Stimulated activated CD4-positive, alpha-beta T cell treated with anti-CD3 and anti-CD28 coated beads, TNF-alpha, amount 100 ng/mL, for 4 hours (primary cell): ENCODE measurements at places on chromosomes 3 and 15.

DNA sequence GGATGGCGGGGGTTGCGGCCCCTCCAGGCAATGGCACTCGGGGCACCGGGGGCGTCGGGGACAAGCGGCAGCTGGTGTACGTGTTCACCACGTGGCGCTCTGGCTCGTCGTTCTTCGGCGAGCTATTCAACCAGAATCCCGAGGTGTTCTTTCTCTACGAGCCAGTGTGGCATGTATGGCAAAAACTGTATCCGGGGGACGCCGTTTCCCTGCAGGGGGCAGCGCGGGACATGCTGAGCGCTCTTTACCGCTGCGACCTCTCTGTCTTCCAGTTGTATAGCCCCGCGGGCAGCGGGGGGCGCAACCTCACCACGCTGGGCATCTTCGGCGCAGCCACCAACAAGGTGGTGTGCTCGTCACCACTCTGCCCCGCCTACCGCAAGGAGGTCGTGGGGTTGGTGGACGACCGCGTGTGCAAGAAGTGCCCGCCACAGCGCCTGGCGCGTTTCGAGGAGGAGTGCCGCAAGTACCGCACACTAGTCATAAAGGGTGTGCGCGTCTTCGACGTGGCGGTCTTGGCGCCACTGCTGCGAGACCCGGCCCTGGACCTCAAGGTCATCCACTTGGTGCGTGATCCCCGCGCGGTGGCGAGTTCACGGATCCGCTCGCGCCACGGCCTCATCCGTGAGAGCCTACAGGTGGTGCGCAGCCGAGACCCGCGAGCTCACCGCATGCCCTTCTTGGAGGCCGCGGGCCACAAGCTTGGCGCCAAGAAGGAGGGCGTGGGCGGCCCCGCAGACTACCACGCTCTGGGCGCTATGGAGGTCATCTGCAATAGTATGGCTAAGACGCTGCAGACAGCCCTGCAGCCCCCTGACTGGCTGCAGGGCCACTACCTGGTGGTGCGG, 1.9 kb downstream of the CHST2 start:
- peak; percentile 60 for DNase-seq

DNA sequence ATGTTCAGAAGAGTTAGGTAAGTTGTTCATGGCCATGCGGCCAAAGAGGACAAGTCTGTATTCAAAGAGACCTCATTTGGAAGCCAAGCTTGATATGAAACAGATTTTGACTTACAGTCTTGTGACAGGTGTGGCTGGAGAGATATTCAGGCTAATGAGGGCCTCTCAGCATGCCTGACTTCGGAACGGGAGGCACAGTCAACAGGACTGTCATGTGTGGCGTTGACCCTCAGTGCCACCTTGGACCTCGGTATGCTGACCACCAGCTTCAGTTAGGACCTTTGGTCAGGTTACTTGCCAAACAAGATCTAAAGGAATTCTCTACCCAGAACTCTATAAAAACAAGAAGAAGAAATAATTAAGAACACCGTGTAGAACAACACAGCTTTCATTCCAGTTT, 124.1 kb downstream of the CHST2 start:
- no peak for DNase-seq

DNA sequence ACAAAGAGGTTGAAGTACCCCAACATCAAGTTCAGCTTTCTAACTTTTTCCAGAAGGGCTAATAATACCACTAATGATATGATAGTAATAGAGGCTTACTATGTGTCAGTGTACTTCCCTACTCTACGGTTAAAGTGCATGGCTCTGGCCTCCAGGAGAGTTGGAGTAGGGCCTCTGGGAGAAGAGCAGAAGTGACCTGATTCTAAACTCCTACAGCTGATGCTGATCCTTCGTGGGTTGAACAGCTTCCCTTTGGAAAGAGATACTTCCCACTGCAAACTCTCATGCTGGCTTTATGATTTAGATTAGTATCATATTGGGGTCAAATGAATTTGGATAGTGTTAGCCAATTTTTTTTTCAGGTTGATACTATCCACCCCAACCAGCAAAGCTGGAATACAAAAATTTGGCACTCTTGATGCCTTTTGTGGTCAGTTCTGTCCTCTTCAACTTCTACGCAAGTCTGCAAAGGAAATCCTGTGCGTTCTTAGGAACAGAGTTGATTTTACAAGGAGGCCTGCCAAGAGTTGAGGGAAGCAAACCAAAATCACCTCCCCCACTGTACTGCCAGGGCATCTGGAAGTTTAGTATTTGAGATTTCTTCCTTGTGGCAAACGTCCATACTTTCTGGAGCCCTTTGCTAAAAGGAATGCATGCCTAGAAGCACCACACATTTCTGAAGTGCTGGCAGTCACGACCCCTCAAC, 17.8 kb downstream of the TMEM212 start:
- no peak for DNase-seq

- DNase-seq, result no peak
Observed at GRCh38 chr3:174955513-174956016, 96.4 kb downstream of the NAALADL2 start.

GRCh38 chr3:82087958-82088357, 326.5 kb upstream of the GBE1 start:
- DNase-seq, result no peak

DNA sequence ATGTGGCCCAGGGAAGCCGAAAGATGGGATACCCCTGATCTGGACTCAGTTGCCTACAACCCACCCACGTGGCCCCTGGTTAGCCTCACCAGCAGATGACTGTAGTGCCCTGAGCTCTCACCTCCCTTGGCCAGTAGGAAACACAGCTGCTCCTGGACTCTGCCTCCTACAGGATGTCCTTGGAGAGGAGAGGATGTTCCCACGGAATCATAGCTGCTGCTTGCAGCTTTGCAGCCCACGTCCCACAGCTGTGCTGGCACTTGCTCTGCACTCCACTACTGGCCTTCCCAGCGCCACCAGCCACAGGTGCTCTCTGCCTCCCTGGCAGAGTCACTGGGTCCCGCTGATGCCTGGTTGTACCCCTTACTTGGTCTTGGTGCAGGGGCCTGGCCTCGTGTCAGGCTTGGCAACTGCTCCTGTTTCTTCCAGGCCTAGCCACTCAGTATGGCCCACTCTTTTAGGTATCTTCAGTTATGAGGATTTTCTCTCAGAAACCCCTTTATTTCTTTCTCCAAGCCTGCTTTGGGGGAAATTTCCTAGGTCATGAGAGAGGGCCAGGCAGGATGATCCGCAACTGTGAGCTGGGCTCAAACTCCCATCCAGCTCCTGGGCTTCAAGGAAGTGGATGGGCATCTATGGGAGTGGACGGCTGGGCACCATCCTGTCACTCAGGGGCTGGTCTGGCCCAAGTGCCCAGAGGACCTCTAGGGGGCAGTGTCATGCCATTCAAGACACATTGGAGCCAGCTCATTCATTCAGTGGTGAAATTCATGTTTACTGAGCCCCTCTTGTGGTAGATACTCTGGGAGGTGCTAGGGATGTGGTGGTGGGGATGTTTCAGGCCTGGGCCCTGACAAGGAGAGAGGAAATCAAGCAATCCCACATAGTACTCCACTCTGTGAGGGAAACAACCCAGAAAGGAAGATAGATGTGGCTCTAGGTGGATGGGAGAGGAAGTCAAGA, 16.2 kb upstream of the VILL start:
- DNase-seq, result peak; percentile 51

DNA sequence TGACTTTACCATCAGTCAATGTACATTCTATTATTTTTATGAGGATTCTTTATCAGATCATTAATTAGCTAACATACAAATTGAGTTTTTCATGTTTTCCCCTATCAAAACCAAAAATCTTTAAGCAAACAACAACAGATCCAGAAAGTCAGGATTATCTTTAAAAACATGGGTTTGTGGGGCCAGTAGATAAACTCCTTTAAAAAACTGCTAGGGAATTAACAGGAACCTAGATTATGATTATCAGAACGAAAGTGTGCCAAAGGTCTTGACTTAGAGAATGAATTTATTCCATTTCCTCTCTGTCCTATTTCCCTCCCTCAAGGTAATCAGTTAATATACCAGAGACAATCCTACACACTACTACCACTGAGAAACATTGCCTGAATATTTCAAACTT, 13.2 kb upstream of the CCDC13 start:
- DNase-seq, result no peak

DNA sequence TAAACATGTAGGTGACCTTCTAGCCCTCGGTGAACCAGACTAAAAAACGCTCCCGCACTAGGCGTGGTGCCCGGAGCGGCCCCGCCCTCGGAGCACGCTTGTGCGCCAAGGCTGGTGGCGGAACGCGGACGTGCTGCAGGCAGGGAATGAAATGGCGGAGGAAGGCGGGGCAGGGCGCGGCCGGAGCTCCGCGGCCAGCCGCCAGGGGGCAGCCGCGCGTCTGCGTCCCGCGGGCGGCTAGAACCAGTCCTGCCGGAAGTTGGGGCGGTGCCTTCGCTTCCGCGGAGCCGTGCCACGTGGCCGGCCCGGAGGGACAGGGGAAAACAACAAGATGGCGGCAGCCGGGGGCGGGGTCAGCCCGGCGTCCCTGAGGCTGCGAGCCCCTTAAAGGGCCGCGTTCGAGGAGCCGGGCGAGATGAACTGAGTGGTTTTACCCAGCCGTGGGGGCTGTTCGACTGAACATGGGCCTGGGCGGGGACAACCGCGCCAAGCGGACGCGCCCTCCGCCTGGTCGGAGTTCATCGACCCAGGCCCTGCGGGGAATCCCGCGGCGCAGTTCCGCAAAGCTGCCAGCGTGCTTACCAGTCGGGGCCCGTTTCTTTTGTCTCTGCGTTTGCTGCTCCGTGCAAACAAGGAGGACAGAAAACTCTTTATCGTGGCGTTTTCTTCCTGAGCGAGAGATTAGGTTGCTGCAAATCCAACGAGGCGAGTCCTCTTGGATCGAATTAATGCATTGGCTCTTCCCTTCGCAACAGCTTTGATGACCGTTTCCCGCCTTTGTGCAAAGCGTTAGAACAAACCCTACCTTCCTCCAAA, 90.9 kb upstream of the CHD2 start:
- DNase-seq, result peak; percentile 94

DNA sequence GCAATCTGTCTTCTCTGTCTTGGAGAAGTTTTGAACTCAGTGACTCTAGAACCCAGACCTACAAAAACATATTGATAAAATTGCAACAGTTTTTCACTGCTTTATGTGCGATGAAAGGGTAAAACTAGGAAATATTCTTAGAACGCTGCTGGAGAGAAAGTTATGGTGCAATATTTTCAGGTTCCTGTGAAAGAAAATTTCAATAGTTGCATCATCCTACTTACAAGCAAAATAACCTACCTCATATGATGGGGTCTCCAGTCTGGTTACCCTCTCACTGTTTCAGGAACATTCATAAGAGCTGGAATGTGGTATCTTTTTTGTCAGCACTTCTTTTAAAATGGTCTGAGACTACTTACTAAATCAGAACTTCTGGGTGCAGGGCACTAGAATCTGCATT, 27.1 kb downstream of the GATM start:
- no peak for DNase-seq

- DNase-seq, result no peak
Observed at GRCh38 chr3:188507244-188507720, 353.3 kb downstream of the LPP start.
